ENCODE measurements at places on chromosomes 3 and 15. TPM values are rescaled to one million over a fixed set of nuclear protein-coding genes. Genes with fewer than 3 reads are reported as not detected.

DNA sequence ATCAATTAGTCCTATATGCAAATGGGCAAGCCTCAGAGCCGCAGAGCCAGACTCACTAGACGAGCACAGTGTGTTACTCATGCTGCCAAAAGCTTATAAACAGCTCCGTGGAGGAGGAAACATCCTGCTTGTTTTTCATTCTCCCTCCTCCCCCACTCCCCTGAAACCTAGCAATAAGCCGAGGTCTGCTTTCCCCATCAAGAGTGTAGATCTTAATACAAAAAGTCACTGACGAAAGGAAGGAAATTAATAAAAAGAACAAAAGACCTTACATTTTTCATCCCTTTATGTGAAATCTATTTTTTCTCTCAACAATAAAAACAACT, 88.5 kb downstream of the XXYLT1 start:
- DNase-seq, result no peak
- no peaks in the 10 kb centered on the region for H3K27me3 ChIP-seq
- H3K36me3 ChIP-seq, result no peaks in the 10 kb centered on the region
- peak overlapping the region; percentile 70 for H3K4me3 ChIP-seq

DNA sequence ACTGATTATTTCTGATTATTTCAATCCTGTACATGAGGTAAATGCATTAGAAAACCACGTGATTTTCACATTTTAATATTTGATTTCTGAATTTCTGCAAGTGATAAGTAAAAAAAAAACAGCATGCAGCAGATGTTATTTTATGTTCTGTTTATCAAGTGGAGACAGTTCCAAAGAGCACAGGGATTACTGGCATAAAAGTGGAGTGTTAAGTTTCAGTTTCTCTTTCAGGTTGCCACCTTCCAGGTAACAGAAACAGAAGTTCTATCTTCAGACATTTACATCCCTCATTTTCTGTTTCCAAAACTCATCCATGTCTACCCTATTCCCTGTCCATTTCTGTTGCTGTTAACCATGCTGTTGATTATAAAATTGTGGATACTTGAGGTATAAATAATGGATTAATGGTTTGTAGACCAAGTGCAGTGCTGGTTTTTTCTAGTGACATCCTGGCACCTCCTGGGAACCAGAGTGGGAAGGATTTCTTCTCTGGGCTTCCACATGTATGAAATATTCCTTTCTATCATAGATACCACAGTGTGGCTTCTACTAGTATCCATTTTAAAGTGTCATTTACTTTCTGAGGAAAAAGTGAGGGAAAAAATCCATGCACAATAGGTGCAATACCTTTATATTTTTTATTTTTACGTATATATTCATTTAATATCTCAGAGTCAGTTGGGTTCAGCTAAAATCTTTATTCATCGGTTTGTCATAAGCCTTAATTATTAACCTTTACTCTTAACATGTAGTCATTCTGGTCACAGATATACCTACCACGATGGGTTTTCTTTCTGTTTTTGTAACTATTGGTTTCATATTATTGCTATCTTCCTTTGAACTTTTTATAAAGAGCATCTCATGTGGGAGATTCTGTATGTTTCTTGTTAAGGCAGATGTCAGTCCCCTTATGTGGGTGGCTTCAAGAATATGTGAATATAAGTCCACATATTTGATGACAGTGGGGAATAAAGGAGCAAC, 1010.0 kb downstream of the SQOR start:
- no peak overlapping the region for H3K4me3 ChIP-seq
- no peaks in the 10 kb centered on the region for H3K36me3 ChIP-seq
- no peak overlapping the region for H3K27ac ChIP-seq
- H3K27me3 ChIP-seq, result no peaks in the 10 kb centered on the region
- no peak for DNase-seq

DNA sequence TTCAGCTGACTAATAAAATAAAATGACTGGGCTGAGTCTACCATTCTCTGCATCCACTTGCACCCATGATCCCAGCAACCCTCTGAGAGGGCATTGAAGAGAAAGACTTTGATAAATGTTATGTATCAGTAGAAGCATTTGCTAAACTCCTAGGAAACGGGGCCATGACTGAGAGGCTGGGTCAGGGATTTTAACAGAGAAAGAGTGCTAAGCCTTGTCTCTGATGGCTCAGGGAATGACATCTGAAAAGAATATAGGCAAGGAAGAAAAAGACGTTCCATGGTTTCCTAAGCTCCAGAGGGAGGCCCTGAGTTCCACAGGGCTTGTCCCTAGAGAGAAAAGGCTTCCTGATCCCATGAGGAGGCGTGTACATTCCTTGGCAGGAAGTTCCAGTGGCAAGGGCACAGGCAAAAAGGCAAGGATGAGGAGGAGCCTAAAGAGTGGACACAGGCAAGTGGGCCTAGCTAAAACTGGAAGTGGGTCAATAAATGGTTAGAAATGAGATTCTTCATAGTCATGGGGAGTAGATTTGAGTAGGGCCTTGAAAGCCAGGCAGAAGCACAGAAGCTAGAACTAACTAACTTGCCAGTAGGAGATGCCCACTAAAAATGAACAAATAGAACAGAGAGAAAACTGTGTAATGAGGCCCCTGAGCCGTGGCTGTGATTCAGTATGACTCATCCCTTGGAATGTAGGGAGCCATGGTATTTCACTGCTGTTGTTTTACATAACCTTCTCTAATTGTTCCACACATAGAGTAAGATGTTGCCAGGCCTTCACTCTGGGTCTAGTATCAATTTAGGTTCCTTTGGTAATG, 44.9 kb upstream of the MANF start:
- H3K27me3 ChIP-seq, result no peaks in the 10 kb centered on the region
- no peak for DNase-seq
- H3K4me1 ChIP-seq, result no peaks in the 10 kb centered on the region
- no peaks in the 10 kb centered on the region for H3K36me3 ChIP-seq
- H3K27ac ChIP-seq, result no peak overlapping the region

DNA sequence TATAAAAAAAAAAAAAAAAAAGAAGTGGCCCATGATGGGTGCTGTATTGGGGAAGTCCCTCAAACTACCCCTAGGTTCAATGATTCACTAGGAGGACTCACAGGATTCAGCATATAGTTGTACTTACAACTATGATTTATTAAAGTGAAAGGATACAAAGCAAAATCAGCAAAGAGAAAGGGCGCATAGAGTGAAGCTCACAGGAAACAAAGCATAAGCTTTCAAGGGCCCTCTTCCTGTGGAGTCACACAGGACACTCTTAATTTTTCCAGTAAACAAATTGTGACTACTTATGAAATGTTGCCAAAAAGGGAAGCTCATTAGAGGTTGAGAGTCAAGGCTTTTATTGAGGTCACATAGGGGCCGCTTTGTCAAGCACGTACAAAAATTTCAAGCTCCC, 153.7 kb upstream of the GAP43 start:
- no peak overlapping the region for H3K4me3 ChIP-seq
- H3K27me3 ChIP-seq, result no peaks in the 10 kb centered on the region
- H3K27ac ChIP-seq, result no peak overlapping the region
- no peak for DNase-seq

GRCh38 chr3:87084868-87085267, 93.9 kb upstream of the VGLL3 start:
- peaks cover 19% of the 10 kb centered on the region for H3K4me1 ChIP-seq
- no peak overlapping the region for H3K4me3 ChIP-seq
- no peak overlapping the region for H3K27ac ChIP-seq
- H3K27me3 ChIP-seq, result peaks cover 11% of the 10 kb centered on the region
- no peak for DNase-seq

DNA sequence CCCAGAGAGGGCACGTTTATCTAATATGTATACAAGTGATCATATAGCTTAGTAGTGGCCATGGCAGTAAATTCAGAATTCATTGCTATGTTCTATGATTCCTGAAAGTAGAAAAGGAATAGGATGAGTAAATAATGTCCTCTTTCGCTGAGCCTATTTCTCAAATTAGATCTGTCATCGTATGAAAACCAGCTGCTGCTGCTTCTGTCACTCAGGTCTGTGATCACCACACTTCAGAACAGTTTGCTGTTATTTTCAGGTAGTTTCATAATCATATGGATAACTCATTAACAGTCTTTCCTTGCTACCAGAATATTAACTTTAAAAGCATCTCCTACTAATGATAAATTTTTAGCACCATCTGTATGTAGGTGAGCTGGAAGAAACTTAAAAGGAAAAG, 289.1 kb upstream of the AZI2 start:
- no peaks in the 10 kb centered on the region for H3K4me1 ChIP-seq
- no peak for DNase-seq
- no peaks in the 10 kb centered on the region for H3K36me3 ChIP-seq
- H3K27ac ChIP-seq, result no peak overlapping the region

GRCh38 chr3:65936908-65937638, 101.6 kb downstream of the MAGI1 start:
- no peak for DNase-seq
- no peaks in the 10 kb centered on the region for H3K36me3 ChIP-seq
- no peak overlapping the region for H3K27ac ChIP-seq
- H3K4me1 ChIP-seq, result no peaks in the 10 kb centered on the region
- H3K4me3 ChIP-seq, result no peak overlapping the region

DNA sequence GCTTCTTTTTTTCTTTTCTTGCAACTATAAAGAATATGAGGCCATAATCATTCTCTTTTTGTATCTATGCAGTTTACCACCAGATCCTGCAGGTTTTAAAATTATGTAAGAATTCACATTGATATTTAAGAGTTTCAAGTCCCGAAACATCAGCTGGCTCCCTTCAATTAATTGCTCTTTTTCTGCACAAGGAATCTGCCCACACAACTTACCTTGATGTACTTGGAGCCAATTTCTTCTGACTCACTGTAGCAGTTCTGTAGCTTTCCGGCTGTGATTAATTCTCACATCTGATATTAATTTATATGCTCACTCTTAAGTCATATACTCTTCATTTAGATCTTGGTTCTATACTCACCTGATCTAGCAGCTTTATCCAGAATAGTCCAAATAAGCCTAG, 781.8 kb downstream of the CADM2 start:
- no peak overlapping the region for H3K27ac ChIP-seq
- H3K4me1 ChIP-seq, result no peaks in the 10 kb centered on the region
- no peaks in the 10 kb centered on the region for H3K36me3 ChIP-seq

- H3K27me3 ChIP-seq, result no peaks in the 10 kb centered on the region
- no peak for DNase-seq
- peak overlapping the region; percentile 95 for H3K4me3 ChIP-seq
- H3K36me3 ChIP-seq, result peaks cover 15% of the 10 kb centered on the region
- H3K27ac ChIP-seq, result peak overlapping the region; percentile 99
Measured at GRCh38 chr3:101825904-101826445, 23.3 kb upstream of the NFKBIZ start.

- H3K27me3 ChIP-seq, result no peaks in the 10 kb centered on the region
- DNase-seq, result no peak
- no peaks in the 10 kb centered on the region for H3K36me3 ChIP-seq
- no peak overlapping the region for H3K4me3 ChIP-seq
- no peaks in the 10 kb centered on the region for H3K4me1 ChIP-seq
Measured at GRCh38 chr15:39888809-39889208, 31.3 kb downstream of the GPR176 start.

Gene ABHD14A
- total RNA-seq, result 8.9 TPM

Gene ERICH6
- total RNA-seq, result 0.19 TPM

Gene PAQR9
- total RNA-seq, result not detected

Gene THRB
- not detected for total RNA-seq

Gene BCL2A1
- 67.2 TPM for total RNA-seq
